ENCODE measurements at places on chromosomes 7 and 10.

GRCh38 chr7:108515013-108515412 is 10.9 kb downstream of the PNPLA8 start:
- DNase-seq: no peak

DNA sequence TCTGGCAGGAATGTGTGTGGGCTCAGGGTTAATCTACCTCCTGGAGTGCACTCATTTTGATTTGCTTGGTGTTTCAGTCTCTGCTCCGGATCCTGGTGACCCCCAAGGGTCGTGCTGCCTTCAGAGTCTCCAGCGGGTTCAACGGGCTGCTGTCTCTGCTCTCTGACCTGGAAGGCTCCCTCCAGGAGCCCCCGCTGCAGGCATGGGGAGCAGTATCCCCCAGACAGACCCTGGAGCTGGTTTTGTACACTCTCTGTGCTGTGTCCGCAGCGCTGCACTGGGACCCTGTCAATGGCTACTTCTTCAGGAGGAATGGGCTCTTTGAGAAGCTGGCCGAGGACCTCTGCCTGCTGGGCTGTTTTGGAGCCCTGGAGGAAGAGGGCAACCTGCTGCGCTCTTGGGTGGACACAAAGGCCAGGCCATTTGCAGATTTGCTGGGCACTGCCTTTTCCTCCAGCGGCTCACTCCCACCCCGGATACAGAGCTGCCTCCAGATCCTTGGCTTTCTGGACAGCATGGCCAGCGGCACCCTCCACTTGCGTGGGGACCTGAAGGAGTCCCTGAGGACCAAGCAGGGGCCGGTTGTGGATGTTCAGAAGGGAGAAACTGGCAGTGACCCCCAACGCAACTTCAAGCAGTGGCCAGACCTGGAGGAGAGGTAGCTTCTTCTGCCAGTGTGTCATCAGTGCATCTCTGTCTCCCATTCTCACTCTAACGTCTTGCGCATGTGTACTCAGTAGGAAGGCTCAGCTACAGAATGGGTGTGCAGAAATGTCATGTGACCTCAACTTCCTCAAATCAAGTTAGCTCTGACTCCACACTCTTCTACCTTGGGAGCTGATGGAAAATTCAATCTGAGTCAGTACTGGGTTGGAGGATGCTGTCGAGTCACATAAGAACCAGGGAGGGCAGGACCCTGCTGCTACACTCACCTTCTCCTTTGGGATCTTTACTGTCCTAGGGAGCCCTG is 58.5 kb downstream of the WDFY4 start:
- DNase-seq: no peak

- no peak for DNase-seq
Measured at GRCh38 chr7:143046426-143046851, 5.7 kb upstream of the OR6V1 start.

GRCh38 chr7:118843456-118843855 is 619.0 kb downstream of the ANKRD7 start:
- DNase-seq: no peak

- no peak for DNase-seq
Measured at GRCh38 chr7:127900732-127901685, 130.2 kb downstream of the LRRC4 start.

GRCh38 chr10:47384148-47384921 is at the start of gene ZNF488:
Gene ZNF488, minus strand, starts transcription at chr10:47384293. Its CDS starts 15,464 bp downstream, at chr10:47368829.
- peak; percentile 60 for DNase-seq

- no peak for DNase-seq
Measured at GRCh38 chr10:77602231-77602912, 35.2 kb downstream of the KCNMA1 start.

GRCh38 chr10:11896549-11897200 is 73.5 kb downstream of the PROSER2 start:
- DNase-seq: no peak

- no peak for DNase-seq
Measured at GRCh38 chr7:85806321-85806720, 619.5 kb upstream of the SEMA3D start.

- no peak for DNase-seq
Measured at GRCh38 chr7:37757563-37757962, 74.0 kb downstream of the GPR141 start.

Measured in activated CD4-positive, alpha-beta T cell treated with anti-CD3 and anti-CD28 coated beads, Interleukin-2, amount 50 U/mL, for 1 hour (primary cell).